GM12878 (cell line): ENCODE measurements at places on chromosomes 16 and 17.
A peak's percentile ranks its signal among the peaks of the same experiment; 100 is the strongest.

- no peak for DNase-seq
Observed at GRCh38 chr17:77753691-77754245, 204.7 kb upstream of the TNRC6C start.

GRCh38 chr16:13315642-13316427 lies 414.4 kb downstream of the SHISA9 start:
- no peak for DNase-seq

DNA sequence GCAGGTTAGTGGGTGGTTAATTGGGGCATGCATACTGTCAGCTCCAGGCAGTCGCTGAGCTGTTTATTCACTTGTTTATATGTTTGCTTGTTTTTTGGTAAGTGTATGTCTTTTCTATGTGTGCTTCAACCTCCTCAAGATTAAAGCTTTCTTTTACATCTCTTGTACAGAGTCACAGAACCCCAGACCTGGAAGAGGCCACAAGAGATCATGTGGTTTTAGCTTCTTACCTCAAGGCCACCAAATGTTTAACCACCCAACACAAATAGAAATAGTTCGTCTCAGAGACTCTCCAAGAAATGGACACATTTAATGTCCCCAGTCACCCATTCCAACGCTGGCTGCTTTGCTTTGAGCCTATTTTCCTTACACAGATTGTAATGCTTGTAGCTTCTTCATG lies 11.8 kb upstream of the TMEM98 start:
- DNase-seq = no peak

- DNase-seq = no peak
Observed at GRCh38 chr16:17508303-17508702, 37.5 kb upstream of the XYLT1 start.

GRCh38 chr17:7041607-7042500 lies 2.0 kb downstream of the SLC16A11 start:
- DNase-seq = no peak

DNA sequence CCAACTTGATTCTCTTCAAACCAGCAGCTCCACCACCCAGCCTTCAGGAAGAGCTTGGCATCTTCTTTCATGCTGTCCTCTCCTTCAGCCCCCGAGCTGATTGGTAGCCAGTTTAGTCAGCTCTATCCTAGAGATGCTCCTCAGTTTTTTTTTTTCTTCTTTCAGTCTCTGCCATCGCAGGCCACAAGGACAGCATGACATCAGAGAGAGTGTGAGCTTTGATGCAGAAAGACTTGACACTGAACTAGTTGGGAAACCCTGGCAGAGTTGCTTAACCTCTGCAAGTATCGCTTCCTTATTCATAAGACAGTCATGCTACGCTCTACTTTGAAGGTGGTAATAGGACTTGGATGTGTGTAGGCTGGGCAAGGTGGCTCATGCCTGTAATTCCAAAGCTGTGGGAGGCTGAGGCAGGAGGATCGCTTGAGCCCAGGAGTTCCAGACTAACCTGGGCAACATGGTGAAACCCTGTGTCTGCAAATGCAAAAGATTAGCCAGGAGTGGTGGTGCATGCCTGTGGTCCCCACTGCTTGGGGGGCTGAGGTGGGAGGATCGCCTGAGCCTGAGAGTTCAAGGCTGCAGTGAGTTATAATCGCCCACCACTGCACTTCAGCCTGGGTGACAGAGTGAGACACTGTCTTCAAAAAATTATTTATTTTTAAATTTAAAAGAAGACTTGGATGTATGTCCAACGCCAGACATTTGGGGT lies 2.6 kb downstream of the CD300LB start:
- peak; percentile 76 for DNase-seq

DNA sequence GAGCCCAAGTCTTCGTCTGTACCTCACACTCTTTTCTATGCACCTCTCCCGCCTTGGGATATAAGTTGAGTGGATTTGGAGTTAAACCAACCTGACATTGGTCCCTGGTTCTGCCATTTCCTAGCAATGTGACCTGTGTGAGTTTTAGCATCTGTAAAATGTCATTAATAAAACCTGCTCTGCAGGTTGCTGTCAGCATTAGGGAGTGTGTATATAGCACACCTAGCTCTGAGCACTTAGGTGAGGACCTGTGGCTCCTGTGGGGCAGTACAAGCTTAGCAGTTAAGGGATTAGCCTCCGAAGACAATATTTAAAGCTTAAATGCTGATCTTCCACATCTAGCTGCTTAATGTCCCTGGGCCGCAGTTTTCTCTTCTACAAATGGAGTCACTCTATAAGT lies 248.0 kb downstream of the TMEM114 start:
- DNase-seq = no peak

- peak; percentile 42 for DNase-seq
Observed at GRCh38 chr16:84013787-84014569, 28.6 kb downstream of the SLC38A8 start.

DNA sequence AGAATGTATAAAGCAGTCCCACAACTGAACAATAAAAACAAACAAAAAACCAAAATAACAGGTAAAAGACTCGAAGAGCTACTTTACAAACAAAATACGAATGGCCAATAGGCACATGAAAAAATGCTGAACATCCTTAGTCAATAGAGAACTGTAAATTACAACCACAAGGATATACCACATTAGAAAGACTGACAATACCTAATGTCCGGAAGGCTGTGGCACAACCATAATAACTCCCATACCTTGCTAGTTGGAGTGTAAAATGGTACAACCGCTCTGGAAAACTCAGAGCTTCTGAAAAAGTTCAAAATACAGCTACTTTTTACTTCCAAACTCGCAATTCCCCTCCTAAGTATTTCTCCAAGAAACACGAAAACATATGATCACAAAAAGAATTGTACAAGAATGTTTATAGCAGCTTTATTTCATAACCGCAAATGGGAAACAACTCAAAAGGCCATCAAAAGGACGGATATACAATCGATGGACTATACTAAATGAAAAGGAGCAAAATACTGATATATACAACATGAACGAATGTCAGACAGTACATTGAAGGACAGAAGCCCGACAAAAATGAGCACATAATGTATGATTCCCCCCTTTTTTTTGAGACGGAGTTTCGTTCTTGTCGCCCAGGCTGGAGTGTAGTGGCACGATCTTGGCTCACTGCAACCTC lies 2.3 kb downstream of the TP53 start:
- DNase-seq = no peak
